ENCODE measurements at places on chromosomes 6 and 20.

GRCh38 chr20:11976966-11977365 lies 59.3 kb downstream of the BTBD3 start:
- DNase-seq = no peak

- DNase-seq = no peak
These were observed 170.3 kb upstream of the TNFAIP3 start for GRCh38 chr6:137696765-137697164.

GRCh38 chr6:158460602-158461169 lies 99.2 kb upstream of the TMEM181 start:
- no peak for DNase-seq

DNA sequence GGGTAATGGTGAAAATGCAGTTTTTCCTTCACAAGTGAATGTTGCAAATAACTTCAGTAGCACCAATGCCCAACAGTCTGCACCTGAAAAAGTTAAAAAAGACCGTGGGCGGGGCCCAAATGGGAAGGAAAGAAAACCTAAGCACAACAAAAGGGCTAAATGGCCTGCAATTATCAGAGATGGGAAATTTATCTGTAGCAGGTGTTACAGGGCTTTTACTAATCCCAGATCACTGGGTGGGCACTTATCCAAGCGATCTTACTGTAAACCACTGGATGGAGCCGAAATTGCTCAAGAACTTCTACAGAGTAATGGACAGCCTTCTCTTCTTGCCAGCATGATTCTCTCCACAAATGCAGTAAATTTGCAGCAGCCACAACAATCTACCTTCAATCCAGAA lies 64.8 kb upstream of the SMIM8 start:
- no peak for DNase-seq

DNA sequence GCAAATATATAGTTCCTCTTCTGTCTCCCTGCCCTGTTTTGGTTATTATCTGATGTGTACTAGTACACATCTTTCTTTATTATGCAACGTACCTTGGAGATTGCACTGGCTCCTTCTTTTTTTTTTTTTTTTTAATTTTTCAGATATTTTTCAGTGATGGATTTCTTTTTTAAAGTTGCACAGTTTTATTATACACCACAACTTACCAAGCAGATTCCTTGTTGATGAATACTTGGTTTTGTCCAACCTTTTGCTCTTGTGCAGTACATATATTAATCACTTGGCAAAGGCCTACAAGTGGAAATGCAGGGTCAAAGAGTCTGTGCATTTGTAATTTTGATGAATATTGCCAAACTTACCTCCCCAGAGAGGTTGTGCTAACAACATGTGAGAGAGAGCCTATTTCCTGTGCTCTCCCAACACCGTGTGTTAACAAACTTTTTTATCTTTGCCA lies 50.1 kb upstream of the RNF24 start:
- DNase-seq = no peak

DNA sequence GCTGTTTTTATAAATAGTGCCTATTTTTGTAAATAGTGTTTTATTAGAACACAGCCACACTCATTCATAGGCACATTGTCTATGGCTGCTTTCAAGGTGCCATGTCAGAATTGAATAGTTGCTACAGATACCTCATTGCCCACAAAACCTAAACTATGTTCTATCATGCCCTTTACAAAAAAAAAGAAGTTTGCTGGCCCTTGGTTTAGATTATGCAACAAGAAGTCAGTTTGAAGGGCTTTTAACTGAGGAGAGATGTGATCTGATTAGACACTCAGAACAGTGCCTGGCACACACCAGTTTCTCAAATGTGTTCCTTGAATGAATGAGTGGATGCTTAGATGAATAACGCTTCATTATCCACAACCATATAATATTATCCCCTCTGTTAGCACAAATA lies 366.1 kb downstream of the MAFB start:
- no peak for DNase-seq

DNA sequence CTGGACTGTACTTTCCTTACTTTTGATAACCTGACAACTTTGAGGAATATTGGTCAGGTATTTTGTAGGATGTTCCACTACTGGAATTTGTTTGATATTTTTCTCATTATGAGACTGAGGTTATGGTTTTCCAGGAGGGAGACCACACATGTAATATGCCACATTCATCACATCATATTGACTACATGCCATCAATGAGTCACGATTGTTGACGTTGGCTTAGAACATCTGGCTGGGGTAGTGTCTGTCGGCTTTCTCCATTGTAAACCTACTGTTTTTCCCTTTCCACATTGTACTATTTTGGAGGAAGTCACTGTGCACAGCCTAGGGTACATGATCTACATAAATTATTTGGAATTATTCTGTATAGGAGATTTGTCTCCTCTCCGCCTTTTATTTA lies 1.4 kb upstream of the STX11 start:
- no peak for DNase-seq

DNA sequence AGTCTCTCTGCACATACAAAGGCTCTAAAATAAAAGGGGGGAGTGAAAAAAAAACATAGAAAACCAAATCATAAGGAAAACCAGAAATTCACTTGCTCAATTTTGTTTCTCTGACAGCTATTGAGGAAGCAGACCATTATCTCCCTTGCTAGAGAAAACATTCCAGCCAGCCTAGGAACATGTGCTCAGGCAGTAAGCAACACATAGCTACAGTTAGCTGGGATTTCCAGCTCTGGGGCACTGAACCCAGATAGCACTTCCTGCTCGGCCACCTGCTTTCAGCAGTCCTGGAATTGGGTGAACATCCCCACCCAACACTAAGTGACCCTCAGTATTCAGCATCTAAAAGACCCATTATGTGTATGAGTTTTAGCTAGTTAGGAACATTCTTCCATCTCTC lies 61.3 kb downstream of the TNFRSF21 start:
- DNase-seq = no peak

GRCh38 chr6:38570750-38571149 lies 69.0 kb downstream of the BTBD9 start:
- DNase-seq = no peak

DNA sequence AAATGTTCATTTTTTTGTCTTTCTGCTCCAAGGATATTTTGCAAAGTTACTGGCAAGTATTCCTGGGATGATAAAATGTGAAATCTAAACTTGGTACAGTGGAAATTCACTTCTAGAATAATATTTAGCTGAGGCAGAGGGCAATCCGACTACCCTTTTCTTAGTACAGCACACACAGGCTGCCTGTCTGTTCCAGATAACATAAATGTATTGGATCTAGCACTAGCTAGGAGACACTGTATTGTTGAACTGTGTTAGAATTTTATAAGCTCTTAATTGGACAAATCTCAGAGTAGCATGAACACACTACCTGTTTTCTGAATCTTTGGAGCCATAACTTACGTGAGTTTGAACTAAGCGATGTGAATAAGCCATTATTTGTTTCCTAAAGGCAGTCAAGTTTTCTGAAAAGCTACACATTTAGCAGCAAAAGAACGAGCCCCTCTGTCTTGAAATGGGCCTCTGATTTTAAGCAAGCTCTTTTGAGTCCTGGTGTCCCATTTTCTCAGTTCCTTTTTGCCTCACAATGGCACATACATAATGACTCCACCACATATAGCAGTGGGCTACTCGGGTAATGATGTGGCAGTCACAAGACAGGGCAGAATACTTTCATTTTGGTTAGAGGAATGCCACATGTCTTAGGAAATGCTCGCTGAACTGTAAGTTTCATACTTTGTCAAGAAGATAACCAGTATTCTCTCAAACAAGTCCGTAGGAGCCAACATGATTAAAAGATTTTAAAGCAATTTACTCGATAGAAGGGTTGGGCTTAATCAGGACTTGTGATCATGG lies 116.5 kb upstream of the ESR1 start:
- no peak for DNase-seq

DNA sequence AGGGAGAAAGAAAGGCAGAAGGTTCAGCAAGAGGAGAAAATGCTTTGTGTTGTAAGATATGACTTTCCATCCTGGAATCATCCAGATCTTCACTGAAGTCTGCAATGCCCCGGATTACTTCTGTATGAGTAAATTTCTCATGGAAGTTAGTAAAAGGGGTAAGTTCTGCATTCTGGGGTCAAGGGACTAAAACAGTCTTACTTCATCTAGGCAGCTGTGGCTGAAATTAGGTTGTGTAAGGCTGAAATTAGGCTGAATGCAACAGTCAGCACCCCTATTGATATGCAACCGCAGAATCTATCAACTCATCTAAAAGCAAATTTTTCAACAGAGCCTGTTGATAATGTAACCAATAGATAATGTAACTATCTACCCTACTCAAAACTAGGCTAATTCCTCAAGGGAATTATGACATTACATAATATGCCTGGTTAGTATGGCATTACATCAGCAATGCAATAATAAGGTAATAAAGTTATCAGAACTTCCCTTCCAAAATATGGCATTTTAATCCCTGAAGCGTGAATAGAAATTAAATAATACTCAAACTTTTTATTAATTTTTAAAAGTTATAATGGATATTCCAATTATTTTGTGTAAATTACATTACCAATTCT lies 671.7 kb upstream of the CITED2 start:
- no peak for DNase-seq

GRCh38 chr6:33700391-33701050 lies 11.0 kb downstream of the UQCC2 start:
- peak; percentile 61 for DNase-seq

- DNase-seq = peak; percentile 24
These were observed 192.5 kb downstream of the PTPRK start for GRCh38 chr6:128327890-128328289.

DNA sequence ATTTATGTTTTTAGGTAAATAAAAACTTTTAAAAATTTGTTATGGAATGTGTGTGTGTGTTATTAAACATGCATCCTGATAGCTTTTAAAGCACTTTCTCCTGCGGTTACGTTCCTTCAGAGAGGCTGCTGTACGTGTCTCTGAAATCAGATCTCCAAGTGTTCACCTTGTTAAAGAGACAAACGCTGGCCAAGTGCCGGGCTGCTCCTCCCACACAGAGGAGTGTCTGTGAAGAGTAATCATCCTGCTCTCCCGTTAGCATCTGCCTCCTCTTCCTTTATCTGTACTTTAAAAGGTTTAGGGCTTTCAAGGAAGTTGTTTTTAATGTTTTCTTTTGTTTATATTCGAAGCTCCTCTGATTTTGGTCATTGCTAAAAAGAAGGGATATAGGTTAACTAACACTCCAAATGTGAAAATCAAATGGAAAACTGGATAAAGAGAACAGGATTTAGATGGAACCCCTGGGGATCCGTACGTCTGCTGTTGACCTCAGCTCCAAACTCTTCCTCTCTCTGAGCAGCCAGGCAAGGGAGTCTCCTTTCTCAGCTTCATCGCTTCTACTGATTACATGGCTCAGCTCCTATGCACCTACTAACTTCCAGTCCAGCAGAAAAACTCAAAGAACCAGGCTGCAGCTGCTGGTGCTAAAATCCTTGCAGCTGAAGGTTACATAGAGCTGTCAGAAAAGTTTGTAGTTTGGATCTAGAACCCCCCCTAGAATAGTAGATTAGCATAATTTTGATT lies 20.0 kb downstream of the IRF4 start:
- DNase-seq = no peak

DNA sequence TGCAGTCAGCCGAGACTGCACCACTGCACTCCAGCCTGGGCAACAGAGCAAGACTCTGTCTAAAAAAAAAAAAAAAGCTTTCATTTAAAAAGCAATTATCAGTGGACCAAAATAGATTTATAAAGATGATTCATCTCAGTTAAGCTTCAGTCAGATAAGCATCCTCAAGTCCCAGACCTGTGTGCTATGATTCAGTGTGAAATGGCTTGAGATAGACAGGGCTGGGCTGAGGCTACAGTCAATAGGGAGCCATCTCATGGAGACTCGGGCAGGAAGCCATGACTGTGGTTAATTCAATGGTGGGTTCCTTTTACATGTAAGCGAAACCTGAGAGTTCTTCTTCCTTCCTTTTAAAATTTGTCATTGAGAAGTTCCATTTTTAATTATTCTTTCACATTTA lies 276.0 kb downstream of the TFAP2A start:
- DNase-seq = no peak

DNA sequence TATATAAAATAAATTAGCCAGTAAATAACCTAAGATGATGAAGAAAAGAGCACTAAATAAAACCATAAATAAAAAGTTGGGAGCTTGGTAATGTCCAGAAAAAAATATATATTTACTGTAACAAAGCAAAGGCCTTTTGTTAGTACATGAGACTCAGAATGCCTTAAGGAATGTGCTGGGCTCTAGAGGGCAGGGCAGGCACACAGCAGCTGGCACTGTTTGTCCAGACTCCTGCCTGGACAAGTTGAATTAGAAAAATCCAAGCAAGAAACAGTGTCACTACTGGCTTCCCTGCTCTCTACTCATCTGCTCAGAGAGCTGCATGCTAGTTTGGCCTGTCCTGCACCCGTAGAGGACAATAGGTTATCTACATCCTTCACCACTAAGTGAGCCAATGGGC lies 8.8 kb downstream of the DEFB129 start:
- peak; percentile 30 for DNase-seq

- DNase-seq = peak; percentile 30
These were observed 35.2 kb downstream of the NDUFAF5 start for GRCh38 chr20:13819885-13820645.

- DNase-seq = no peak
These were observed 8.2 kb upstream of the BAG2 start for GRCh38 chr6:57163956-57164355.

DNA sequence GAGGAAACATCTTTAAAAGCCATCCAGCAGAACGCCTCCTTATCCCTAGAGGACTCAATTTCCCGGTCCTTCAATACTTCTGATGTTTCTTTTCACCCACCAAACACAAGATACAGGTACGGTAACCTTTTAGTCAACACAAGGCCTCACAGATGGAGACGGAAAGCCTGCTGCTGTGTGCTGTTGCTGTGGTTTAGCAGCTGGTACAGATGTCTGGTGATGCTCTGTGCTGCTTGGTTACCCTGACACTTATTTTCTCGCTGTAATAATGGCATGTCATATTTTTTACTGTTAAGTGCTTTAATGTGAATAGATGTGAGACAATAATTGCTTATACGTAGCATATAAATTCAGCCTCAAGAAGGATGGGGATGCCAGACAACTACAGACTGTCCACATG lies 25.3 kb downstream of the GMDS start:
- DNase-seq = no peak

GRCh38 chr6:168132531-168133167 lies 53.6 kb upstream of the FRMD1 start:
- no peak for DNase-seq

GRCh38 chr20:63035603-63036185 lies 28.9 kb upstream of the BHLHE23 start:
- DNase-seq = no peak

- no peak for DNase-seq
These were observed 41.0 kb downstream of the AKIRIN2 start for GRCh38 chr6:87661016-87661415.

DNA sequence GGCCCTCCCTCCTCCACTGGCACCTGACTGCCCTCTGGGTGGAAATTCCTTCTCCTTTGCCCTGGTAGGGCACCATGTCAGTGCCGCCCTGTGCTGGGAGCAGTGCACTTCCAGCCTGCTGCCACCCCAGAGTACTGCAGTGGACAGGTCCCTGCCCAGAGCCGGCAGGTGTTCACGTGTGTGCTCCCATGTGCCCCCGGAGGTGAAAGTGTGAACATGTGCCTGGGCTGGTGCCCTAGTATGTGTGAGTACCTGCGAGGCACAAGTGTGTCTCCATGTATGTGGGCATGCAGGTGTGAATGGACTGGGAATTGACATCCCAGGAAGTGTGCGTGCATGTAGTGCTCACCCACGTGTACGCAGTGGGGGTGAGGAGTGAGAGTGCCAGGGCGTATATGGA lies 29.4 kb downstream of the SDCBP2 start:
- DNase-seq = no peak

GRCh38 chr6:105838171-105838570 lies 248.0 kb upstream of the PRDM1 start:
- DNase-seq = no peak
